ENCODE measurements at places on chromosomes 12 and 14.

- no peak for DNase-seq
Observed at GRCh38 chr12:110791589-110791988, 48.9 kb upstream of the PPP1CC start.

GRCh38 chr14:66998013-66998412 is 191.2 kb upstream of the GARIN2 start:
- DNase-seq: no peak

- no peak for DNase-seq
Observed at GRCh38 chr12:80353254-80353653, 90.8 kb upstream of the PTPRQ start.

DNA sequence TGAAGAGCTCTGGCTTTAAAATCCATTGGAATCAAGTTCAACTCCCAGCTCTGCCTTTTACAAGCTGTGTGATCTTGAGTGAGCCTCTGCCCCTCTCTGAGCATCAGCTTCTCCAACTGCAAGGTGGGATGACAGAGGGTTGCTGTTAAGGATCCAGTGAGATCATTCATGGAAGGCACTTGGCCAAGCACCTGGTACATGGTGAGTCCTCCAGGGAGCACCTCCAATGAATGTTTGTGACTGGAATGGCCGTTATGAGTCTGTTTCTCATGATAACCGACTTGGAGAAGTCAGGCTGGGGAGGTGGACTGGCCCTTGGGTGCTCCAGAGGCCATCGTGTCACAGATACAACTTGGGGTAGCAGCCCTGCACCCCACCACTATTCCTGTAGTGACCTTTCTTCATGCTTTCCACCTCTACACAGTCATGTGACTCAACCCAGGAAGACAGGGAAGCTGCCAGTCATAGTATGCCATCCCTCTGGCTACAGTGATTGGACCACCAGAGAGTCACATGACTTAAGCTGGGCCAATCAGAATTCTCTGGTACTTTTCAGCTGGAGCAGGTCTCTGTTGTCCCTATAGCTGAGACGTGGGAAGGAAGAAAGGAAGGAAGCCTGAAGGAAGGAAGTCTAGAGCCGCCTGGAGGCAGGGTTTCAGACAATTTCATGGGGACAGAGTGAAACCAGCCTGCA is 146.5 kb upstream of the MYL2 start:
- peak; percentile 55 for DNase-seq

- DNase-seq: no peak
Observed at GRCh38 chr14:68034896-68035295, 215.3 kb downstream of the RAD51B start.

GRCh38 chr14:102793531-102794328 is 16.5 kb downstream of the TRAF3 start:
- no peak for DNase-seq

- DNase-seq: no peak
Observed at GRCh38 chr14:65239143-65239937, 137.0 kb upstream of the MAX start.

DNA sequence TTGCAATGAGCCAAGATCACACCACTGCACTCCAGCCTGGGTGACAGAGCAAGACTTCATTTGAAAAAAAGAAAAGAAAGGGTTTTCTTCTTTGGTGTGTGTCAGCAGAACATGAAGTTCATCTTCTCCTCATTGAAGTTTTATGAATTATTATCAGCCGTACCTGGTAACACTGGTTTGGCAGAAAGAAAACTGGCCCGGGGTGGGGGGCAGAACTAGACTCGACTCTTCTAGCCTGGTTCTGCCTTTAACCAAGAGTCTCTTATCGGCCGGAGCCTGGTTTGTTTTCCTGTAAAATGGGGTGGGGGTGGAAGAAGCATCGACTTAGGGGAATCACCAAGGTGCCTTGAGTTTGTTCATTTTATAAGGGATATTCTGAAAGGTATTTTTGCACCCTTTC is 64.1 kb downstream of the TECPR2 start:
- no peak for DNase-seq

GRCh38 chr14:104993808-104994591 is 8.4 kb downstream of the CLBA1 start:
- no peak for DNase-seq

- DNase-seq: no peak
Observed at GRCh38 chr14:21036751-21037150, 2.1 kb upstream of the RNASE13 start.

DNA sequence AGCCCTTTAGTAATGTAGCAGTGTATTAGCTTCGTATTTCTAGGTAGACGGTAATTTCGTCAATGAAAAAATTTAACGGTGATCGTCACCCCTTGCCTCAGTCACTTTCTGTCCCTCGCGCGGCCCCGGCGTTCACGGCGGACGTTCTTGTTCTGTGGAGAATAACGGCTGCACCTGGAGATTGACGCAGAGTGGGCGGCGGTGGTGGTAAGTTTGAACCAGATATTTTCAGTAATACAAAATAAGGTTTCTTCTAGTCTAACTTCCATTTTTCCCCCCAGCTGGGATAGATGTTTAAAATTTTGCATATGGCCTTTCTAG is 341 bp downstream of the ZNF10 start:
- DNase-seq: no peak

- no peak for DNase-seq
Observed at GRCh38 chr12:8031872-8032241, 659 bp upstream of the FOXJ2 start.

GRCh38 chr12:93319523-93320050 is 58.1 kb upstream of the NUDT4 start:
- DNase-seq: no peak

GRCh38 chr12:754851-755562 is 2.6 kb downstream of the WNK1 start:
- DNase-seq: peak; percentile 33

DNA sequence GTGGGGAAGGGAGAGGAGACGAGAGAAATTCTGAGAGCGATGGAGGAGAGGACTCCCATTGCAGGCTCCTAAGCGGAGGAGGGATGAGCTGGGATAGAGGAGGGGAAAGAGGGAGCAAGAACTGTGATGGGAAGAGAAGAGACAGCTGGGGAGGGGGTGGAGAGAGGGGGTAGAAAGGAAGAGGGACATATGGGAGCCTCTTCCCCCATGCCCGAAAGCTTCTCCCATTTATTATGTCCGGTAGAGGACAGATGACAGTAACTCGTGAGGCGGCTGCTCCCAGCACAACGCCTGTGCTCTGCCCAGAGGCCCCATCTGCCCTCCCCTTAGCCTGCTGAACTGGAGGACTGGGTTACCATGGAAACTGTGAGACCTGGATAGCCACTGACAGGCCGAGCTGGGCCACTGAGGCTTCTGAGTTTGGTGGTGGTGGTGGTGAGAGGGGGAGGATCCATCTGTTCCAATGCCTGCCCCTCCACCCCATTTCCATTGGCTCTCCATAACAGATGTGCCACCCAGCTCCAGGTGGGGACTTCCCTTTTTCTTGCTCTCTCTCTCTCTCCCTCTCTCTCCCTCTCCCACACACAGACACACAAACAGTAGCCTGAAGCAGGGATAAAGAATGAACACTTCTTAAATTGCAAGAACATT is 8.3 kb downstream of the CPNE6 start:
- no peak for DNase-seq

DNA sequence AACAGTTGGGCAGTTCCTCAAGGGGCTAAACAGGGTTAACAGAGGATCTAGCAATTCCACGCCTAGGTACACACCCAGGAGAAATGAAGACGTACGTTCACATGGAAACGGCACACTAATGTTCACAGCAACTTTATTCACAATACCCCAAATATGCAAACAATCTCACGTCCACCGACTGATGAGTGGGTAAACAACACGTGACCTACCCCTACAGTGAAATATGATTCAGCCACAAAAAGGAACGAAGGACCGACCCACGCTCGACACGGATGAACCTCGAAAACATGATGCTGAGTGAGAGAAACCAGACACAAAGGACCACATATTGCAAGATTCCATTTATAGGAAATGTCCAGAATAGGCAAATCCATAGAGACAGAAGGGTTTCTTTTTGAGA is 112.7 kb downstream of the NCOR2 start:
- DNase-seq: no peak

DNA sequence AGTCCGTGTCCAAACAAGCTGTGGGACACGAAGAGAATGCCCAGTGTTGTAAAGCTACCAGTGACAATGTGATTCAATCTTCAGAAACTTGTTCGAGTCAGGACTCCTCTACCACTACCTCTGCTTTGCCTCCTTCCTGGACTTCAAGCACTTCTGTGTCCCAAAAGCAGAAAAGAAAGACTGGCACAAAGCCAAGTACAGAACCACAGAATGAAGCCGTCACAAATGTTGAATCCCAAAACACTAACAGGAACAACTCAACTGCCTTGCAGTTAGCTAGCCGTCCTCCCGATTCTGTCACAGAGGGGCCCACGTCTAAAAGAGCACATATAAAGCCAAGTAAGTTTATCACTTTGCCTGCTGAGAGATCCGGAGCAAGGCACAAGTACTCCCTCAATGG is 284.9 kb downstream of the LRFN5 start:
- no peak for DNase-seq

DNA sequence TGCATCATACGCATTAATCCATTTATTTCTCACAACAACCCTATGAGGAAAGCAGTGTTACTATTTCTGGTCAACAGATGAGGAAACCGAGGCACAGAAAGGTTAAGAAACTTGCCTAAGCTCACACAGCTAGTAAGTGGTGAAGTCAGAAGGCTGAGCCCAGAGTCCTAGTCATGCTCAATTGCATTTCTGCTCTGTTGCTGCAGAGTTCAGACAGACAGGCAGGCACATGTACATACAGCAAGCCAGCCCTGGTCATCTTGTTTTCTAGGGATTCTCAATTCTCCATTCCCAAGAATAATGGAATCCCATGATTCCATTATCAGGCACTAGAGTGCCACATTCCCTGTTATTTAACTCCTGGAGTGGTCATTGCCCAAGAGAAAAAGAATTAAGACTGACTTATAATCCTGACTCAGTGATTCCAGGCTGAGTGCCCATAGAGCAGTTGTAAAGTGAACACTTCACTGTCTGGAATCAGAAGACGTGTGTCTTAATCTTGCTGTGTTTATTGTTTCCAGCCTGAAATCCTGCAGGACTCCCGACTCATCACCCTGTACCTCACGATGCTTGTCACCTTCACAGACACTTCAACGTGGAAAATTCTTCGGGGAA is 10.7 kb downstream of the UBE3B start:
- DNase-seq: no peak
